HFFc6 (cell line): ENCODE measurements at places on chromosomes 2 and 18. TPM values are rescaled to one million over a fixed set of nuclear protein-coding genes. Genes with fewer than 3 reads are reported as not detected.

The VSNL1 gene
- total RNA-seq = not detected in 3 replicates

DNA sequence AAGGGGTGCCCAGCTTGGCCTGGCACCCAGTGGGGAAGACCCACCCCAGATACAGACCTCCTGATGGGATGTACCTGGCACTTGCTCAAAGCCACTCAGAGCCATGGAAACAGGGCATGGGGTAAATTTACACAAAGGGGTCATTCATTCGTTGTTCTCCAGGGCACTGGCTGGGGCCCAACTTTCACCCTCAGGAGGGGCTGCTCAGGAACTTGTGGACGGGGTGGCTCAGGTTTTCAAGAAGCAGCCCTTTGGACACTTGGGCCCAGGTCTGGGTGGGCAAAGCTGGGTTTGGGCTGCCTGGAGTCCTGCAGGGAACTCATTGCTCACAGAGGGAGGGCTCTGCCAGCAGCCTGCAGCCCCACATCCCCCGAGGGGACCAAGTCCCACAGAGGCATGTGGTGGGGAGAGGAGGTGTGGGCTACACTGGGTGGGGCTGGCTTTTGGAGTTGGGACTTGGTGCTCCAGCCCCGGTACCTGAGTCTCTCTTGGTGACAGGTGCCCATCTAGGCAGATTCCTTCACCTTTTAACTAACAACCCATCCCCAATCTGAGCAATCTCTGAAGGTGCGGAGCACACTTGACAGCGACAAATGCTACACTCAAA lies 172.3 kb downstream of the CELF4 start:
- DNase-seq = no peak

GRCh38 chr2:74199871-74200305 lies 1.5 kb downstream of the MTHFD2 start:
- DNase-seq = no peak

- peak; percentile 62 for DNase-seq
These were observed 62.4 kb downstream of the TXNL1 start for GRCh38 chr18:56575819-56576663.

DNA sequence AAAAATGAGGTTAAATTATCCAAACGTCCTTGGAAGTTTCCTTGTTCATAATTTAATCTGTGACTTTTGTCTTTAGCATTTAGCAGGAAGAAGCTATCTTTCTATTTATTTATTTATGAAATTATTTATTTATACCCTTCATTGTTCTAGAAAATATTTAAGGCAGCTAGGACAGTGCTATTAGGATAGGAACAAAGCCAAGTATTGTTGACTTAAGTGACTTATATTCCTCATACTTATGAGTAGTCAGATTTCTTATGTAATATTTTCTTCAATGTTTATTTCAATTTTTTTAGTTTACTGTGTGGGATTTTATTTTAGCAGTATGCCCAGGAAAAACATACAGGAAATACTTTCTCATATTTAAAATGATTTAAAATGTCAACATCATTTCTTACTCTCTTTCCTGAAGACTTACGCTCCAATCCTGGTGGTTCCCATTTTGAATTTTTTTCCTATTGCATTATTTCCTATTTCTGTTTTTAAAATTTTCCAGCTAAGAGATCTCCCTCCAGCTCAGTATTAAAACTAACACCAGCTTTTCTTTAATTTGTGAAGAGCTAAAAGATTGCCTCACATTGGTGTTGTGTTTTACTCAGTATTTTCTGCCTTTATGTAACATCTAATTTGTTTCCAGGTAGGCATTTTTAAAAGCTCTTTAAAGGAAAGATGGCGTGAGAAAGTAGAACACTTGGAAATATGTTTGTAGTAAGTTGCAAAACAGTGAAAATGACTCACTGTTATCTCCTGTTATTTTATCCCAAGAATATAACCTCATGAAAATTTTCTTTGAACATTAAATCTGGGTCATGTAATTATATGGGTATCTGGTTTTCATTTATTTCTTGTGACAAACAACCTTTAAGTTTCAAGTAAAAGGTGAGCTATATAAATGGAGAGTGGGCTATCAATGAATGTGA lies 32.2 kb downstream of the MAPRE2 start:
- DNase-seq = no peak

DNA sequence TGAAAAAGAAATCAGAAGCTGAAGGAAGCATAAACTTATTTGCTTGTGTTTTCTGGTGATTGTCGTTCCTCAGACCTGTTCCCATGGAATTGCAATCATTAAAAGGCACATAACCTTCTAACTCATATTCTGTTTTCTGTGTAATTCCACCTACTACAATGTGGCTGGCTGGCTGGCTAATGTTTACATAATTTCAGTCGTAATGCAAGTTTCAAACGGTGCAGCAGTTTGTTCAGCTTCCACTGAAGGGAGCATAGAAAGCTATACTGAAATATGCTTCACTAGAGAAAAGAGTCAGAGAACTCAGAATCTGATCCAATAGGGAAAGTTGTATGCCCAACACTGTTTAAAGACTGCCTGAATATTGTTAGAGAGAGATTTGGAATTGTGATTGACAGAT lies 27.1 kb upstream of the SCN7A start:
- no peak for DNase-seq

GRCh38 chr2:216596236-216596979 lies 36.8 kb upstream of the IGFBP2 start:
- peak; percentile 61 for DNase-seq
